PC-9 (cell line): ENCODE measurements at places on chromosomes 5 and 9.

GRCh38 chr5:155522540-155522939 is 509.0 kb downstream of the KIF4B start:
- DNase-seq: no peak

- no peak for DNase-seq
Measured at GRCh38 chr9:80082213-80082612, 510.4 kb downstream of the TLE4 start.

- DNase-seq: no peak
Measured at GRCh38 chr9:68739621-68740174, 34.7 kb downstream of the PIP5K1B start.

DNA sequence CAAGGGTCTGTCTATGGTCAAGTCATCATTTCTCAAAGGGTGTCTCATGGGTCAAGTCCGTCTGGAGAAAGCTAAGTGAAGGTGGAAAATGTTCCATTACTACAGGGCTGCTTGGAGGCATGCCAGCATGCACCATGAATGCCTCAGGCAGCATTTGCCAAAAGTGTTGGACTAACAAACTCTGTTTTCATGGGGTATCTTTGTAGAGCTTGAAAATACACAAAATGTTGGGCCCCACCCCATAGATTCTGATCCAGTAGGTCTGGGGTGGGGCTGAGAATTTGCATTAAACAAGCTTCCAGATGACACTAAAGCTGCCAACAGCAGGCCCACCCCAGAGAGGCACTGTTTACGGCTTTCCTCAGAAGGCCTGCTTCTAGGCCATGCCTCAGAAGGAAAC is 75.0 kb upstream of the FRRS1L start:
- no peak for DNase-seq

DNA sequence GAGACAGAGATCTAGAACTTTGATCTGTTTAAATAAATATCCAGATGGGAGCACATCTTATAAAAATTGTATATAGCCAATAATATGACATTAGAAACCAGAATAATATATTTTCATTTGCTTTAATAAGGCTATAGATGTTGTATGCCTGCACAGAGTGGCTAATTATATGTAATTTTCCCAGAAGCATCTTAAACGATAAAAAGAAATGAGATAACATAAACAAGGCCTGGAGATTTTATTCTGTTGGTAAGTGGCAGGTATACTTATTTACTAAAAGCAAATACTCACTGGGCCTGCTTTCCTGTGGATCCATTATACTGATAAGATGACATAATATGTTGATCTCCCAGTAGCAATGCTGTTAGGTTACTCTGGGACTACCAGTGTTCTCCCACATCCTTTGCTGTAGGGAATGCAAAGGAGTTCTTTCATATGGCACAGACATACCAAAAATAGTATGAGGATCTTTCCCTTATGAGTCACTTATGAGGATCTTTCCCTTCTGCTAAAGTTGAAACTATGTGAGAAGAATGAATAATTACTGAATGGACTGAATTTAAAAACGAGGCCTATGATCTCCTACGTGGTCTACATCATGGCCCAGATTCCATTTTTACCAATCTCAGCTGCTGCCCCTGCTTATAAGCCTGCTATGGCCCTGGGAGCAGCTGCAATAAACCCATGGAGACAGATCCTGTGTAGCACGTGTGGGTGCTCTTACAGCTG is 112.1 kb downstream of the NUDT12 start:
- peak; percentile 71 for DNase-seq

DNA sequence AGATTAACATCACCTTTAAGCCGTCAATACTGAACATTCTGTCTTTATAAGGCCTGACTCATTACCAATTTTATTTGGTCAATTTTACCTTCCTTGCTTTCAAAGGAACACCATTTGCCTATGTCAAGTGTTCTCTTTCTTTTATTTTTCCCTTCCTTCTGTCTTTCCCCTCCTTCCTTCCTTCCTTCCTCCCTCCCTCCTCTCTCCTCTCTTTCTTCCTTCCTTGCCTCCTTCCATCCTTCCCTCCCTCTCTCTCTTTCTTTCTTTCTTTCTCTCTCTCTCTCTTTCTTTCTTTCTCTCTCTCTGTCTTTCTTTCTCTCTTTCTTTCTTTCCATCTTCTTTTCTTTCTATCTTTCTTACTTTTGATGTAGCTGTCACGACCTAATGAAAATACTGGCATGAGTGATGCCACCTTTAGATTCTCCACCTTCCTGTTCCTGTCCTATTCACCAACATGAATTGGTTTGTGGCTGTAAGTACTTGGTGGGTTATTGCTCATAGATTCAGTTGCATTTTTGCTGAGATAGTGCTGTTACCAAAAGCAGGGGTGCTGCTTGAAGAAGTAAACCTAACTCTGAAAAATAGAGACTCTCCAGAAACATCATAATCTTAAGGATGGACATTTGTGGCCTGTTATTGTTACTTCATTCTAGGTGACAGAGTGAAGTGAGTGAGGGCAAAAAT is 33.8 kb downstream of the DOCK8 start:
- DNase-seq: no peak

GRCh38 chr9:120184266-120184665 is 395.7 kb downstream of the CDK5RAP2 start:
- DNase-seq: no peak

- peak; percentile 49 for DNase-seq
Measured at GRCh38 chr5:13866792-13867191, 77.7 kb downstream of the DNAH5 start.

DNA sequence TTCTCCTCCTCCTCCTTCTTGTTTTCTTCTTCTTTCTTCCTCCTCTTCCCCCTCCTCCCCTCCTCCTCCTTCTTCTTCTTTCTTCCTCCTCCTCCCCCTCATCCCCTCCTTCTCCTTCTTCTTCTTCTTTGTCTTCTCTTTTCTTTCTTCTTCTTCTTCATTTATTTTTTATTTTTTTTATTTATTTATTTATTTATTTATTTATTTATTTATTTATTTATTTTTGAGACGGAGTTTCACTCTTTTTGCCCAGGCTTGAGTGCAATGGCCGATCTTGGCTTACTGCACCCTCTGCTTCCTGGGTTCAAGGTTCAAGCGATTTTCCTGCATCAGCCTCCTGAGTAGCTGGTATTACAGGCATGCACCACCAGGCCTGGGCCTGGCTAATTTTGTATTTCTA is 1332.5 kb upstream of the CDH9 start:
- DNase-seq: no peak

- DNase-seq: no peak
Measured at GRCh38 chr5:137491121-137491520, 8.0 kb downstream of the SPOCK1 start.

- DNase-seq: no peak
Measured at GRCh38 chr9:132366481-132366880, 11.7 kb upstream of the SETX start.

DNA sequence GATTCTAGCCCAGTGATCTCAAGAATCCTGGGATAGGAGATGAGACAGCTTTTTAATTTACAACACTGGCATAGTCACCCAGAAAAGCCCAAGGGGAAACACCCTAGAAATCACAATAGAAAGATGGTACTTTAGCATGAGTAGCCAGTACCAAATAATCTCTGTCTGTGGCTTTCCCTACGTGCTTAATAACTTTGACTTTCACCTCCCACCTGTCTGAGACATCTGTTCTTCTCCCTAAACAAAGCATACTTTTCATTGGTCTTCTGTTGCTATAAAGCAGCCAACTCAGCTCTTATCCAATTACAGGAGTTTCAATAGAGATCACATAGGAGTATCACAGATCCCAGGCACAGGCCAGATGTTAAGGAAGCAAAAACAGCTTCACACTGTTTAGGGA is 10.4 kb downstream of the MARCHF3 start:
- DNase-seq: no peak

GRCh38 chr9:129770741-129771140 is 17.9 kb upstream of the PTGES start:
- DNase-seq: no peak

GRCh38 chr9:32677931-32678330 is 42.5 kb upstream of the TAF1L start:
- DNase-seq: no peak

DNA sequence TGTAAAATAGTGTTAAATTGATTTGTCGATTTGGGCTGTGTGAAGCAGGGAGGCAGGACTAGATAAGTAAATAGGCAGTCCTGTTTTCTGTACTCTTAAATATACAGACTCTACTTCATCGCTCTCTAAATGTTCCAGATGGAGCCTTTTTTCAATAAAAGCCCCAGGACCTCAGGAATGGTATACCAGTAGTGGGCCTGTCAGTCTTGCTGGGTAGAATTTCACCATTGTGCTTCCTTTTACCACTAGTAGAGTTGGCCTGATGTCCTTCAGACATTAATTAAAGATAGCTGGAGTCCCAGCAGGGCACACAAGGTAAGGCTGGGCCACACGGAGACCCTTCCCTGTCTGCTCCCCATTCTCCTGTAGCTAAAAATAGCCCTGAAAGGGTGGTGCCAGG is 6.0 kb downstream of the SNX18 start:
- DNase-seq: no peak

DNA sequence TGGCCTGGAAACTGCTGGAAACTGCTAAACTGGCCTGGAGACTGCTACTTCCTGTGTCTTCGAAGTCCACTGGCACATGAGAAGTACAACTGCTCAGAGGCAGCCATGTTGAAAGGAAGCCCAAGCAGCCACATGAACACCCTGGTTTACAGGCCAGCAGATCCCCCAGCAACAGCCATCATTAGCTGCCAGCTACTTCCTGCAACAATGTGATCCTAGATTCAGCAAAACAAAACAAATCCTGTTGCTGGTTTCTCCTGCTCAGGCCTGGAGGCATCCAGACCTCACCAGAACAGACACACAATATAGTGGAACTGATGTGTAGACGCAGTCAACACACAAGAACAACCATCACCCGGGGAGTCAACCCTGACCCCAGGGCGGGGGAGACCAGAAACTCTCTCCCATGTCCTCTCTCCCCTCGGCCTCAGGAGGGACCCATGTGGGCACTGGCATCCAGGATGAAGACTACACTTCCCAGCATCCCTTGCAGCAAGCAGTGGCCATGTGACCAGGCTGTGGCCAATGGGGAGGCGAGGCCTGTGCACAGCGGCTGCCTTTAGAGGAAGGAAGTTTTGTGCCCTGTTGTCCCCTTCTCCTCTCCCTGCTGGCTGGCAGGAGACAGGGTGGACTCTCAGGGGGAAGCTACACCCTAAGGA is 9.2 kb upstream of the LCN15 start:
- DNase-seq: no peak

- no peak for DNase-seq
Measured at GRCh38 chr9:82560457-82560904, 502.5 kb downstream of the RASEF start.

GRCh38 chr9:34475097-34475496 is 16.5 kb downstream of the DNAI1 start:
- DNase-seq: no peak

- DNase-seq: no peak
Measured at GRCh38 chr9:125906893-125907292, 159.7 kb downstream of the PBX3 start.

DNA sequence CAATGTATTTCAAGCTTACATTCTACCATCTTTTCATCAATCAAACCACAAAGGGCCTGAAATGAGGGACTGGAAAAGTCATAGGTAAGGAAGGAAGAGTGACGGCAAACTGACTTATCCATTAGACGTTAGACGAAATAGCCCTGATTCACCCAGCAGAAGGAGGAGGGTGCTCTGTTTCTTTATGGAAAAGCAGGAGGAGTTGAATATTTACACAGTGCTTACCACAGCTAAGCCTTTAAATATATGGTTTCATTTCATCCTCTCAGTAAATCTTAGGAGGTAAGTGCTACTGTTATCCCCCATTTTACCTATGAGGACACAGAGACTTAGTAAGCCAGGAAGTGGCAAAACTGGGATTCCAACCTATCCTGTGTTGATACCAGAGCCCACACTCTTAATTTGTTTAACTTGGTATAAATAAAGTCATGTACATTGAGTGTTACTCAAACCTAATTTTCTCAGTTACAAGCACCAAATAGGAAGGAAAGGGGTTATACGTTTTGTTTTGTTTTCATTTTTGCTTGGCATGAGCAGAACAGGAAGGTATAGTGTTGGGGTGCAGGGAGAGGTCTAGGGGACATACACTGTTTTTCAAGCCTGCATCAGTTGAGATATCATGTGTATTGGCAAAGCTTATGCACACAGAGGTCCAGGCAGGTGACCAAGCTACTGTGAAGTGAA is 98.1 kb upstream of the IFNK start:
- no peak for DNase-seq

- peak; percentile 60 for DNase-seq
Measured at GRCh38 chr5:69007726-69008368, 86.0 kb upstream of the SLC30A5 start.

DNA sequence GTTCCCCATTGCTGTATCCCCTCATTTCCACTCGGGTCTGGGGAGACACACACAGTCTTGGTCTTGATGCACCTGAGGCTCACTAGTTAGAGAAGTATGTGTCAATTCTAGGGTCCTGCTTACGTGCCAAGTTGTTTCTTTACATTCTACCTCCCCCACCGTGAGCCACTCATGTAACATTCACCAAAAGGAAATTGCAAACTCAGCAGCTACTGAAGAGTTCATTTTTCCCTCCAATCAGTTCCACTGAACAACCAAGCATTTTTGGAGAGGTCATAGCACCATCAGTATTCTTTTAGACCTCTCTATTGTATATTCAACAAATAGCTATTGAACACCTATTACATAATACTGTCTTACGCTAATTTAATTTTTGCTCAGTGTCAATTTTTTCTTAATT is 281.1 kb downstream of the SH3GL2 start:
- no peak for DNase-seq

- no peak for DNase-seq
Measured at GRCh38 chr9:105280691-105281090, 36.2 kb downstream of the SLC44A1 start.

- DNase-seq: no peak
Measured at GRCh38 chr5:143001764-143002351, 231.7 kb downstream of the ARHGAP26 start.

- DNase-seq: no peak
Measured at GRCh38 chr9:111222757-111223156, 107.3 kb downstream of the OR2K2 start.

GRCh38 chr5:65482736-65483545 is 1.2 kb upstream of the ADAMTS6 start:
- DNase-seq: no peak

DNA sequence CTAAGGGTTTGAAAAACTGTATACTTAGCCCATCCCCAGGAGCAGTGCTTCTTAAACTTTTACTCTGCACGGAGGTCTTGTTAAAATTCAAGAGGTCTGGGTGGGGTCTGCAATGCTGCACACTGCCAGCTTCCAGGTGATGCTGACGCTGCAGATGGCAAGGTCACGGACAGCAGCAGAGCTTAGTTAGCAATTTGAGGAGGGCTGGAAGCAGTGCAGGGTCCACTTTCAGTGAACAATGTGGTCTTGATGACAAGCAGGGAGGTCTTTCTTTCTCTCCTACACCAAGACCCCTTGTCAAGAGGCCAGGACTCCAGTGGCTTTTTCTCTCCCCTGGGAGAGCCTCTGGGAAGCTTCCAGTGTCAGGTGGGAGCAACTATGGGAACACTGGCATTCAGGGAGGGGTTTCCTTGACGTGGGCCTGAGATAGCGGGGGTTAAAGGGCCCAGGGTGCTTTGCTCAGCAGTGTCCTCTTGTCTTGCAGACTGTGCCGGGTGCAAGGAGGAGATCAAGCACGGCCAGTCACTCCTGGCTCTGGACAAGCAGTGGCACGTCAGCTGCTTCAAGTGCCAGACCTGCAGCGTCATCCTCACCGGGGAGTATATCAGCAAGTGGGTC is 65.0 kb upstream of the AFAP1L1 start:
- no peak for DNase-seq

- no peak for DNase-seq
Measured at GRCh38 chr9:117777823-117778222, 73.6 kb downstream of the TLR4 start.
